ENCODE measurements at places on chromosomes 1 and 21.

- DNase-seq: peak; percentile 7
These were observed 784 bp downstream of the RPL11 start for GRCh38 chr1:23692308-23692871.

DNA sequence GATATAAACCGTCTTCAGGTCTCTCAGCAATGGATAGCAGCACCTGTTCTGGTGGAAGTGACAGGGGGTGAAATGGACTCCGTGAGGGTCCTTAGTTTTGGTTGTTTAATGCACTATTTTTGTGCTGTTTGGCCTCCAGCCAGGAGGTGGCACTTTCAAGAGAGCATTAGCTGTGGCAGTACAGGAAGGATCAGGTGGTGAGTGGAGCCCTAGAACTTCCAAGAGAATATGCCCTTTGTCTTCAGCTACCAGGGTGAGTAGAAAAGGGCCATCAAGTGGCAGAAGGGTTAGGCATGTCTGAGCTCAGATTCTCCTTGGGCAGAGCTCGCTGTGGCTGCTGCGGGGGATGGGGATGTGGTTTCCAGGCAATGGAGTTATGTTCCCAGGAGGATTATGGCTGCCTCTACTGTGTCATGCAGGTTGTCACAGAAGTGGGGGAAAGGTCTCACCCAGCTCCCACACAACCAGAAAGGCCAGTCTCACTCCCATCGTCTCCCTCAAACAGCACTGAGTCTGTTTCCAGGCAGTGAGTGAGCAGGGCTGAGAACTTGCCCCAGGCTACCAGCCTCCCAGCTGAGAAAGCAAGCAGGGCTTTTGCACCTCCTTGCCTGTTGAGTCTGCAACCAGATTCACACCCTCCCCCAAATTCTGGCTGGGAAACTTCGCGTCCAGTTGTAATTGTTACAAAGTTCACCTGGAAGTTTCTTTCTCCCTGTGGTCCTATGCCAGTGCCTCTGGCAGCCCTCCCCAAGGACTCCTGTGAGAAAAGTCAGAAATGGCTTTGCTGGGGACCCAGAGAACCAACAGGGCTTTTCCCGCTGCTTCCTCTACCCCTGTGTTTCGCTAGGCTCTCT, 39.1 kb upstream of the TTLL7 start:
- no peak for DNase-seq

DNA sequence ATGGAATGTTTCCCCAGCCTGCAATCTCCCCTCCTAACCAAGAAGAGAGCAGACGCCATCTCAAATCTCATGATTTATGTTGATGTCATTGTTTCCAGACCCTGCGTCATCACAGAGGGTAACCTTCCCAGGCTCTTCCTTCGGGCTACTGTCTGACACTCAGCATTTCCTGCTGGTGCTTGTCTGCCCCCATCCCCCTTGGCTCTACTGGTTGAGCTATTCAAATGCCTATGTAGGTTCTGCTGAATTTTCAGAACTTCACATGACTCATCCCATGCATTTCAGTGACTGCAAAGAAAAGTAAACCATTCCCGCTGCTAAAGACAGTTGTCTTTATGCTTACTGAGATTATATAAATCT, 24.8 kb upstream of the ITPKB start:
- DNase-seq: no peak

- no peak for DNase-seq
These were observed 36.0 kb downstream of the GPR88 start for GRCh38 chr1:100573960-100574359.

- DNase-seq: no peak
These were observed 27.4 kb downstream of the SNRPE start for GRCh38 chr1:203888807-203889251.

- no peak for DNase-seq
These were observed 126.4 kb downstream of the TENT5C start for GRCh38 chr1:117732065-117732797.

- no peak for DNase-seq
These were observed 13.8 kb upstream of the HHIPL2 start for GRCh38 chr1:222561656-222562055.

DNA sequence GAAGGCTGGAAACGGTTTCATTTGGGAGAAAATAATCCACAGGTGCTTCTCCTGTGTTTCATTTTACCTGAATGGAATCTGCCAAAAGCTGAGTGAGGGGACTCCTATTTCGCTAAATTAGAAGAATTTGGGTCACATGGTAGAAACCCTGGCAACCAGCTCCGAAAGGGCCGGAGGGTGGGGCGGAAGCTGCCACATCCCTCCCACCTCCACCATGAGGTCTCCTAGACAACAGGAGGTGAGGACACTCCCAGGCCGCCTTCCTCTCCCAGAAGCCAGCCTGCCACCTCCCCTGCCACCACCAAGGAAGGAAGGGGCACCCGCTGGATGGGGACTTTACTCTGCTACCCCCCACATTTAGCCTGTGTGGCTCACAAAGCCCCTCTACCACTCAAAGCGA, 199.9 kb upstream of the ZC3H12A start:
- no peak for DNase-seq

DNA sequence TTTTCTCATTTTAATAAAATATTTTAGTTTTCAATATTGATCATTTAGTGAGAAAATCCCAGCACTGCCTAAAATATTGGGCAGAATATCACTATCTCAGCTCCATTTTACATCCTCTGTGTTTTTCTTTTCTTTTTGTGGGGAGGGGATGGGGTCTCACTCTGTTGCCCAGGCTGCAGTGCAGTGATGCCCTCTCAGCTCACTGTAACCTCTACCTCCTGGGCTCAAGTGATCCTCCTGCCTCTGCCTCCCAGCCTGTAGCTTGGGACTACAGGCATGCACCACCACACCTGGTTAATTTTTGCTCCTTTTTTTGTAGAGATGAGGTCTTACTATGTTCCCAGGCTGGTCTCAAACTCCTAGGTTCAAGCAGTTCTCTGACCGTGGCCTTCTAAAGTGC, 76.1 kb downstream of the SLC25A24 start:
- DNase-seq: no peak

DNA sequence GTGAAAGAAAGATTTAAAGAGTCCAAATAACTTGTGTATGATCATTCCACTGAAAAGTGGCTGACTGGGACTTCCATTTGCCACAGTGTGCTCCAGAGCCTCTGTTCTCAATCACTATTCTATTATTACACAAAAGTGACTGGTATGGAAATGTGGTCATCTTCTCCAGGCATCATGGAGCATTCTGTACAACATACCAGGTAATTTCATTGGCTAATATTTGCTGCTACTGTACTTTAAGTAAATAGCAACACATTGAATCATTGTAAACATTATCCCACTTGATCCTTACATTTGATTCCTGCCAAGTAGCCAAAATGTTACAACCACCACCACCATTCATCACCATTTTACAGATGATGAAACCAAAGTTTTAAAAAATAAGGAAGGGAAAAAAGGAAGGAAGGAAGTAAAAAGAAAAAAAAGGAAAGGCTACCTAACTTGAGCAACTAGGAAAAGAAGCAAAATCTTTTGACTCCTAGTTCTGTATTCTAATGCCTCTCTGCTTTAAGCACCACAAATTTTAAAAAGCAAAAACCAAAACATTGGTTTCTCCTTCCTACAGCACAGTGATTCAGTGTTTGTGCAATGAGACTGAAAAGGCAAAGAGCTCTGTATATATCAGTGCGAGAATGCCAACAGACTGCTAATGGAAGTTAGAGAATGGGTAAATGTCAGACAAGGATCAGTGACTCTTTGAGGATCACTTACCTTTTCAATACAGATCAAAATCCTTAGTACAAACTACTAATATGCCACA, 361.4 kb upstream of the PTBP2 start:
- DNase-seq: no peak

DNA sequence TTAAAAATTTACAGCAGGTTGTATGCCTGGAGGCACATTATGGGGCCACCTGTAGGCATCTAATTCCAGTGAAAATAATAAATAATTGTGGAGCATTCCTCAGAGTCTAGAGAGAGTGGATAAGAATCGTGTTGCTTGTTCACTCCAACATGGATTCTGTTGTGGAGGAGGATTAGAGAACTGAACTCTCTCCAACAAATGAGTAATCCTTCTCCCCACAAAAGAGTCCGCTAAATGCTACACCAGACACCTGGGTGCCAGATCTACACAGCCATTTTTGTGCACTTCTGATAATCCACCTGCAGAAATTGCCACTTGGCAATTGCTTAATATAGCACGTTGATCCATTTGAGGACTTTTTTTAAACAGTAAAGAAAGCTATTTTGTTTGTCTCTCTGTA, 113.7 kb upstream of the DPYD start:
- DNase-seq: no peak

Measured in effector memory CD8-positive, alpha-beta T cell (primary cell).